ENCODE measurements at places on chromosomes 2 and 18.

DNA sequence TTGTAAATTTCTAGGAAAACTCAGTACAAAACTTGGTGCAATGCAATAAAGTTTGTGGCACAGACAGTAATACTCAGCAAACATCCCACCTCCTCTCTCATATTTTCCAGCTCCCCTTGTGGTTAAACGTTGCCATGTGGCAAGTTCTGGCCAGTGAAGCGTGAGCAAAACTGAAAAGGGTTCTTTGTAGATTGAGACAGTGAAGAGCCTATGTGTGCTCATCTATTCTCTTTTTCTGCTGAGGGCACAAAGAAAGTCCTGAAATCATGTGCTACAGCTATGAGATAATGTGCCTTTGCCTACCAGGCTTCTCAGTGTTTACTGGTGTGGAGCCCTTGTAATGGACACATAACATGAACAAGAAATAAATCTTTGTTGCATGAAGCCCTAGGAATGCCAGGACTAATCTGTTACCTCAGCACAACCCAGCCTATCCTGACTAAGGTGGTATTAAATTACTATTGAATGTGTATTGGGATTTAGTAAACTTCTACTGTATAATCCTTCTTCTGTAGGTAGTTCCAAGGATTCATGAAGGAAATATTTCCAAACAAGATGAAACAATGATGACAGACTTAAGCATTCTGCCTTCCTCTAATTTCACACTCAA is 13.0 kb upstream of the TYMS start:
- no peak for DNase-seq

DNA sequence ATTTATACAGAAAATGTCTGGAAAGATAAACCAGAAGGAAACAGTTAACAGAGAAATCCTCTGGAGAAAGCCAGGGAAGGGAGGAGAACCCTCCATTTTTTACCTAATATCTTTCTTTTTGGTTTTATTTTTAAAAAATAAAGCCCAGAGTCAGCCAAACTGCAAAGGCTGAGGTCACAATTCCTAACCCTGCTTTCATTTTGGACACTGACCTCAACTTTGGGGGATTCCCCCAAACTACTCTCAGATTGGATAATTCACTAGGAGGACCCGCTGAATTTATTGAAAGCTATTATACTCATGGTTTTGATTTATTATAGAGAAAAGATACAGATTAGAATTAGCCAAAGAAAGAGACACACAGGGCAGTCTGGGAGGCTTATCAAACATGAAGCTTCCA is 93.3 kb upstream of the SP3 start:
- DNase-seq, result no peak

DNA sequence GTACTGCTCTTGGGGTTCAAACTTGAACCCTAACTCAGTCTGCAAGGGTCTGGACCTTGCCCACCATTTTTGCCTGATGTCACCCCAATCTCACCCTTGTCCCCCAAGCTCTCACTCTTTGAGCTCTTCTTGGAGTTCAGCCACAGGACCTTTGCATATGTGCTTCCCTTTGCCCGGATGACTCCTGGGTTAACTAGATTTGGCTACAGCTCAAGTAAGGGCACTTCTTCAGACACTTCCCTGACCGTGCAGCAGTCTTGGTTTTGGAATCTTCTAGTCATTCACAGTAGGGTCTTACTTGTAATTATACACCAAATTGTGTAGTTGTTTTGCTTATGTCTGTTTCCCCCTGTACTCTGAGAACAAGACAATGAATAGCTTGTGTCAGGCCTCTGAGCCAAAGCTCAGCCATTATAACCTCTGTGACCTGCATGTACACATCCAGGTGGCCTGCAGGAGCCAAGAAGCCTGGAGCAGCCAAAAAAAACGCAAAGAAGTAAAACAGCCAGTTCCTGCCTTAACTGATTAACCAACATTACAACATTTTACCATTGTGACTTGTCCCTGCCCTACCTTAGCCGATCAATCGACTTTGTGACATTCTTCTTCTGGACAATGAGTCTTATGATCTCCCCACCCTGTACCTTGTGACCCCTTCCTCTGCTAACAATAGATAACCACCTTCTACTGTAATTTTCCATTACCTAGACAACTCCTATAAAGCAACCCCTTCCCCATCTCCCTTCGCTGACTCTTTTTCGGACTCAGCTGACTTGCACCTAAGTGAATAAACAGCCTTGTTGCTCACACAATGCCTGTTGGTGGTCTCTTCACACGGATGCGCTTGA is 1.0 kb upstream of the MOGAT1 start:
- no peak for DNase-seq

- DNase-seq, result no peak
Measured at GRCh38 chr18:3088449-3088848, 75.5 kb upstream of the LPIN2 start.

DNA sequence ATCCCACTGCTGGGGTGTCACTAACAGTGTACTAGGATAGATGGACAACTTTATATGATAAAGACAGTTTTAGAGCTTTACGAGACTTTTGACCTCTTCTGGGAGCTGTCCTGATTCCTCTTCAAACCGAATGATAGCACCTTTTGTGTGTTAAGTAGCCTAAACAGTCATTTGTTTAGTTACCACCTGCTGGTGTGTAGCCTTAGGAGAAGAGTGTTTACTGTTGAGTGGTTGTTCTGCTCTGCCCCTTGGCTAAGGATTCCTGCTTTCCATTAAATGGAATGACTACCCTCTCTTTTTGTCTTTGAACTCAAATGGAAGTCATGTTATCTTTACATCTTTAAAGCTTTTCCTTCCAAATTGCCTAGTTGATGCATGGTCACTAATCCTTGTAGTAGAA is 28.0 kb upstream of the MGAT5 start:
- no peak for DNase-seq

Measured in hypothalamus (tissue), 51 donors.